Transverse colon (tissue), 4 donors: ENCODE measurements at places on chromosomes 6 and 20.

GRCh38 chr20:49980140-49981008, 2.4 kb upstream of the SNAI1 start:
- DNase-seq, result no peak

- DNase-seq, result no peak
These were observed 444.1 kb downstream of the CBLN4 start for GRCh38 chr20:55561259-55561658.

DNA sequence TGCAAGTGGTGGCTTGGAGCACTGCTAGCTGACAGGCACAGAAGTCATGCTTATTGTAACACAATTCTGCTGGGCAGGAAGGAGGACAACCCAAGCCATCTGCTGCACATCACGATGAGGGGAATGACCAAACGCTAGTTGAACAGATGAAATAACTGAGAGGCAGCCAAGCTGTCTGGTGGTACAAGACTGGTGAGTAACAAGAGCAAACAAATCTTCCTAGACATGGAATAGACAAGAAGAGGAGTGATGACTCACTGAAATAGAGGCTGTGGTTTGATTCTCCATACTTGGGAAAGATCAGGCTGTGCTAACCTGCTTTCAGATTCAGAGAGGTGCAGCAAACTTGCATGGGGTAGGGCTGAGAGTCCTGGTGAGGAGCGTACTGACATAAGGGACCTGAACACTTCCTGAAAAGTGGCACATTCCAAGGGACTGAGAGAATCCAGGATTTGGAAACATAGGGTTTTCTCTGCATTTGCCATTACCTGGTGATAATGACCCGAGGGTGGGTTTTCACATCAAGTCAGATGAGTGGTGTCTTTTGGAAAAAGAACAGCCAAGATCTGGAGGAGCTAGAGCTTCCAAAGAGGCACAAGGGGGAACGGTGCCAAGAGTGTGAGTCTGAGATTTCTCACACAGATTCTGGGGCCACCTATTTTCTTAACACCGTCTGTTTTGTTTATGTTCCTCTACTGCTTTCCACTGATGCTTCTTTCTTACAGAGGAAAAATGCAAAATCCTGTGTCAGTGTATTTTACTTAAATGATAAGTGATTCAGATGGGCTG, 60.0 kb downstream of the PRL start:
- no peak for DNase-seq

- DNase-seq, result no peak
These were observed 38.4 kb upstream of the PRND start for GRCh38 chr20:4683261-4683660.

DNA sequence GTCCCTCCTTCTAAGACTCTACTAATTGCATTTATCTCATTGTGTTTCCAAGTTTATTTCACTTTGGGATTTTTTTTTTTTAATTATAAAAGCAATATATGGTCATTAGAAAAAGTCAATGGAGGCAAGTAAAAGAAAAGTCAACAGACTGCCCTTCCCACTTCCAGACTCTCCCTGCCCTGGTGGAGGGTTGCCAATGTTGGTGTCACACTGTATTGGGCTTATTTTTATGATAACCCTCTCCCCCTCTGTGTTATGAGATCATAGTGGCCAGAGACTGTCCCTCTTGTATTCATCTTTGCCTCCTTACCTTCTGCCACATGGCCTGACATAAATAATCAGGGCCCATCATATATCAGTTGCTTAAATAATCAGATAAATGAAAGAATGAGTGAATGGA, 63.4 kb downstream of the LRRC1 start:
- no peak for DNase-seq

DNA sequence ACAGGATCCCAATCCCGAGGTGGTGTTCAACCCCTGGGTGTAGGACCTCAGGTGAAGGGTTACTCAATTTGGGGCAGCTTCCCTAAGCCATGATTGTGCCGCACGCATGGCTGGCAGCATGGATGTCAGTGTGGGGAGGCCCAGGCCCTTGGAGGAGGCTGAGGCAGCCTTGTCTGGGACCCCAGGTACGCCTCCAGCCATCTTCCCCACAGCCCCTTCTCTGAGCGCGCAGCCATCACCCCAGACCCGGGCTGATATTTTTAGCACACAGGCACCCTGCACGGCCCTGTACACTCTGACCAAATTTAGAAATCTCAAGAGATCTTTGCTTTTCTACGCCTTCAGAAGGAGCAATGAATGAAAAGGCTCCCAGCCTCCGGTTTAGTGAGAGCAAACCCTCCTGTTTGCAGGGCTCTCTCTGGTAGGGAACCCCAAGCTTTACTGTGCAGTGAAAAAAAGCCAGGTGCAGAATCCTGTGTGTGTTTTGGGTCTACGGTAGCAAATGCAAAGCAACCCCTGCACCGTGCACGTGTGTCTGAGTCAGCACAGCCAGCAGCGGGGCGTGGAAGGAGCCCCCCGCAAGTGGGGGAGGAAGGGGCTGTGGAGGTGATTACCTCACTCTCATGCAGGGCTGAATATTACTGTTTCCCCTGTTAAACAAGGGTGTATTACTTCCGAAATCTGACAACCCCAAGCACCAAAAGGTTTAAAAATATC, 44.3 kb downstream of the CTCFL start:
- no peak for DNase-seq

DNA sequence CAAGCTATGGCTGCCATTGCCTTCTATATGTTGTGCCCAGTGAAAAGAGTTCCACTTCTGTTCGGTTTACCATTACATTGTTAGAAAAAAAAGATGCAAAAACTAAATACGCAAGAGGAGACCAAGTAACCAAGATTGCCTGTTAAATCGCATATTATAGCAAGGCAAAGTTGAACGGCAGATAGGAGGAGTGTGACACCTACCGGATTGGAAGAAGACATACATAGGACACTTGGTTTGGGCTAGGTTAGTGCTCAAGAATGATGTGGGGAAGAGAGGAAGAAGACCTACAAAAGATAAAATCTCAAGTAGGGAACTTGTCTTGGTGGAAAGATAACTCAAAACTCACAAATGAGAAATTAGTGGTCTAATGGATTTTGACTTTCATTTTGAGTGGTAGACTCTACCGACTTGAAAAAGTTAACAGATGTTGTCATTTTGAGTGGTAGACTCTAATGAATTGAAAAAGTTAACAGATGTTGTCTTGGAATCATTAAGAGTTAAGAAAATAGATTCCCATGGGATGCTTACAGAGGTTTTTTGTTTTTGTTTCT, 95.5 kb downstream of the F13A1 start:
- DNase-seq, result no peak

- no peak for DNase-seq
These were observed 54.4 kb downstream of the ADNP start for GRCh38 chr20:50876816-50877215.

DNA sequence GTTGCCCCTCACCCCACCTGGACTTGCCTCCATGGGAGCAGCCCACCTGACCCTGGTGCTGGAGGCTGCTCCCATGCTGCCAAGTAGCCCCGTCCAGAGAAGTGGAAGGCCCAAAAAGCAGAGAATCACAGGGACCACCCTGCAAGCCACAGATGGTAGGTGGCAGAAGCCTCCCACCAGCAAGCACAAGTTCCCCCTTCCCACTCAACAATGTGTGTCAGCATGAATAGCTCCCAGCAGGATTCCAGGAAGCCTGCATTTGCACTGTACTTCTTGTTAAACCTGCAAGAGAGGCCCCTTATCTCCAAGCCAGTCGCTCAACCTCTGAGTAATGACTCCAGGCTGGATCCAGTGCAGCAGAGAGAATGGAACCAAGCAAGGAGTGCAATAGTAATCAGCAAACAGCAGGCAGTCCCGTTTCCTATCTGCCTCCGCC, 180.8 kb upstream of the CST7 start:
- no peak for DNase-seq

GRCh38 chr20:42378826-42379225, 760.6 kb upstream of the CHD6 start:
- no peak for DNase-seq

GRCh38 chr6:101509536-101509935, 116.0 kb downstream of the GRIK2 start:
- DNase-seq, result no peak

- DNase-seq, result no peak
These were observed 64.4 kb downstream of the TULP4 start for GRCh38 chr6:158376631-158377081.

GRCh38 chr6:45688180-45688579, 310.4 kb upstream of the SUPT3H start:
- no peak for DNase-seq

DNA sequence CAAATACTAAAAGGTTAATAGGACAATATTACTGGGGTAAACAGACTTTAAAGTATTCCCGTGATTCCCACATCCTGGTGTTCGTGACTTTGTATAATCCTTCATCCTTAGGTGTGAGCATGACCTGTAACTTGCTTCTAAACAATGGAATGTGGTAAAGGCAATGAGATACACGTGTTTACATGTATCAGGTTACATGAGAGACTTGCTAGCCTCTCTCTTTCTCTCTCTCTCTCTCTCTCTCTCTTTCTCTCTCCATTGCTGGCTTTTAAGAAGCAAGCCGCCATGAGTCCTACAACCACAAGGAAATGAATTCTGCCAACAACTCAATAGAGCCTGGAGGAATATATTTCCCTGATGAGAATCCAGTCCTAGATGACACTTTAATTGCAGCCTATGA, 83.9 kb upstream of the LGSN start:
- DNase-seq, result no peak

- no peak for DNase-seq
These were observed 118.6 kb downstream of the MAP3K4 start for GRCh38 chr6:161110028-161110779.

DNA sequence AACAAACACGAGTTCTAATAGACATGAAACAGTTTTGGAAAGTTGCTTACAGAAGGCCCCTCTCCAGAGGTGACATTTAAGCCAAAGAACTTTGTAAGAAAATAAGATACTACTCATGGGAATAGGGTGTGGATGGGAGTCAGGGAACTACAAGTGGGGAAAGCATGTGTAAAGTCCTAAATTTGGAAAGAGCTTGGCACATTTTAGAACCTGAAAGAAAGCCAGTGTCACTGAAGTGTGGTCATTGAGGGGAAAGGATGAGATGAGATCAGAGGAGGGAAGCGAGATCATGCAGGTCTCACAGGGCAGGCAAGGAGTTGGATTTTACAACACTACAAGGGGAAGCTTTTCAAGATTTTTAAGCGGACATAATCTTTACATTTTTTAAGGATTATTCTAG, 38.0 kb downstream of the VGLL2 start:
- no peak for DNase-seq

DNA sequence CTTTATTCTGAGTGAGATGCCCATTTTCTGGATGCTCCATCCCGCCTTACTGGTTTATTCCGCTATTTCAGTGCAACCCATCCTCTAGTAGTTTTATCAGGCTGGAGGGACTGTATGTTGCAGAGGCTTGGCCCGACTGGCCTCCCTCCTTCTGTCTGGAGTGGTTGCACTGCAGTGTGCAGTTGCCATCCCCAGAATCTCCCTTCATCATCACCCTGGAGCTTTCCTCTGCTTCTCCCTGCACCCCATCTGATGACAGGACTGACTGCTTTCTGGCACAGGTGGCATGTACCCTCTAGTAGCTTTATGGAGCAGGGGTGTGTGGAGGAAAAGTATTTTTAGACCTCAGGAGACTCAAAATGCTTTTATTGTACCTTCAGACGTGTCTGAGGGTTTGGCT, 21.1 kb downstream of the WRNIP1 start:
- DNase-seq, result no peak

- DNase-seq, result no peak
These were observed 193.2 kb upstream of the COL21A1 start for GRCh38 chr6:56440551-56440981.

- no peak for DNase-seq
These were observed 76.6 kb upstream of the HSF2 start for GRCh38 chr6:122322824-122323223.

GRCh38 chr6:129498950-129499842, 210.8 kb downstream of the ARHGAP18 start:
- no peak for DNase-seq

GRCh38 chr20:4154958-4155411, 139.6 kb upstream of the RNF24 start:
- DNase-seq, result peak; percentile 52

- no peak for DNase-seq
These were observed 350.0 kb upstream of the MANEA start for GRCh38 chr6:95227351-95227750.

DNA sequence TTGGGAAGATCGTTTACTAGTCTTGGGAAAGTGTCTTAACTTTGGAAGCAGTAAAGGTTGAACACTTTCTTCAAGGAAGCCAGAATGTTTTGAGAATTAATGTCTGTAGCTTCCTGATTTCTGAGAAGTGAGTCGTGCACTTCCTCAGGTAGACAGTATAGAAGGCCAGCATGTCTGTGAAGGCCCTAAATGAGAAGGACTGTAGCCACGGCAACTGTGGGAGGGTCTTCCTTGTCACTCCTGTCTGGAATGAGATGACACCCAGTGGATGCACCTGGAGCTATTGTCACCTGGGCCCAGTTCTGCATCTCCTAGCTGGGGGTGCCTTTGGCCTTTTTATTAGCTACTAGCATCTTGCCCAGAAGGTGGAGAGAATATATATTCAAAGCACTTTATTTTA, 8.8 kb downstream of the STX16 start:
- DNase-seq, result no peak

- no peak for DNase-seq
These were observed 4.1 kb downstream of the BMP7 start for GRCh38 chr20:57262301-57262700.

DNA sequence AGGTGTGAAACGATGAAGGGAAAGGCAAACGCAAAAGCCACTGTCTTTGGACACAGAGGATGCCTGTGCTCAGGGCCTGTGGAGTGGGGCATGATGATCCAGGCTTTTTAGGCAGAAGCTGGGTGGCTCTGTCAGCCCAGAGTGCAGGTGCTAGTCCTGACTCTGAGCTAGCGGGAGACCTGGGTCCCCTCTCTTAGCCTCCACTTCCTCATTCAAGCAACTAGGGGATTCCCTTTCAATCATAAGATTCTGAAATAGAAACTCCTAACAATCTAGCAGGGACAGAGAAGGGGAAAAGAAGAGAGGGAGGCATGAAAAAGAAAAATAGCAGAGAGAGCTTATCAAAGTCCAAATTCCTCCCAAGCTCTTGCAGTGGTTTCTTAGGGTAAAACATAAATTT, 7.6 kb upstream of the HIVEP2 start:
- DNase-seq, result peak; percentile 29

GRCh38 chr6:52590152-52590891, 13.5 kb upstream of the TRAM2 start:
- DNase-seq, result peak; percentile 16

GRCh38 chr6:98875375-98875774, 41.0 kb downstream of the POU3F2 start:
- no peak for DNase-seq

DNA sequence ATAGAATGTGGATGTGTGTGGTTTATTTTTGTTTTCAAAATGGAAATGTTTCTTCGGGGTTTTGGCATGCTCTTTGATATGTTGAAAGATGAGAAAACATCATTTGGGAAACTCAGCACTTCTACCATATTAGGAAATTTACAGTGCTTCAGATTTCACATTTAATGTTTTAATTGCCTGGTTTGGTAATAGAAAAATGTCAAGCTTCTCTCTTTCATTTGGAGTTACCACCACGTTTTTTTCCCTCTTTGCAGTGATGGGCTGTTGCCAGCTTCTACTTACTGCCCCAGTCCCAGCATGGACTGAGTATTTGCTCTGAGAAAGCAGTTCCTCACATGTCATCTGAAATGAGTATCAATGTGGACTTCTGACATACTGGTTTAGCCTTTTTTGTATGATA, 267.7 kb downstream of the PRL start:
- DNase-seq, result no peak
